ENCODE measurements at places on chromosomes 7 and 10. TPM values are rescaled to one million over a fixed set of nuclear protein-coding genes. Genes with fewer than 3 reads are reported as not detected.

GRCh38 chr7:155523168-155523675 is 23.1 kb downstream of the CNPY1 start:
- no peak for DNase-seq

- no peak for DNase-seq
Measured at GRCh38 chr7:23894892-23895569, 185.0 kb downstream of the STK31 start.

GRCh38 chr7:39280337-39280736 is 285.9 kb upstream of the YAE1 start:
- no peak for DNase-seq

GRCh38 chr7:120933475-120933874 is 17.1 kb upstream of the ING3 start:
- DNase-seq = no peak

- no peak for DNase-seq
Measured at GRCh38 chr10:70253878-70254765, 20.9 kb upstream of the PPA1 start.

DNA sequence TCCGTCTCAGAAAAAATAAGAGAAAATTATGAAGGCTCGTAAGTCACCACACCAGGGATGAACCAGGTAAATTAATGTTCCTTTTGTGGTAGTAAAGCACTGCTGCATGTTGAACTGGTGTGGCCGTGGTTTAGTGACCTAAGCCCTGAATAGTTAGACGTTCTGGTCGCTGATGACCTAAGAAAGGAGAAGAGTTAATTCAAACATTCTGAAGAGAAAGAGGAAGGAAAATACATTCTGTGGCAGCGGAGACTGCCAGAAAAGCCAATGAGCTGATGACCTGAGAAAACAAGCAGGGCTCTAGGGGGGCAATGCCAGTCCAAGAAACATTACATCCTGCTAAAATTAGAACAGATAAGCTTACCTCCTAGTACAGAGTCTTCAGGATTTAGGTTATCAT is 17.5 kb downstream of the DNAJC9 start:
- DNase-seq = no peak

- no peak for DNase-seq
Measured at GRCh38 chr10:82438277-82438676, 563.3 kb downstream of the NRG3 start.

DNA sequence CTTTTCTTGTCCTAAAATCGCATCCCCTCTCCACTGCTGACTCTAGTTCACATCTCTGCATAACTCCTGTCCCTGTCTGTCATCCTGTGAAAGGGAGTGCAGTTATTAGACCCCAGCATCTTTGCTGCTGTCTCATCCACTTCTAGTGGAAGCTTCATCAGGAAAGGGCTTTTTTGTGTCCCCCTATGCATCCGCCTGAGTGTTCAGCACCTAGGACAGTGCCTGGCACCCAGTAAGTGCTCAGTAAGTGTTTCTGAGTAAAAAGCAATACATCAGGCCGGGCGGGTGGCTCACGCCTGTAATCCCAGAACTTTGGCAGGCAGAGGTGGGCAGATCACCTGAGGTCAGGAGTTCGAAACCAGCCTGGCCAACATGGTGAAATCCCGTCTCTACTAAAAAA is 211.8 kb upstream of the FOXK1 start:
- DNase-seq = no peak

DNA sequence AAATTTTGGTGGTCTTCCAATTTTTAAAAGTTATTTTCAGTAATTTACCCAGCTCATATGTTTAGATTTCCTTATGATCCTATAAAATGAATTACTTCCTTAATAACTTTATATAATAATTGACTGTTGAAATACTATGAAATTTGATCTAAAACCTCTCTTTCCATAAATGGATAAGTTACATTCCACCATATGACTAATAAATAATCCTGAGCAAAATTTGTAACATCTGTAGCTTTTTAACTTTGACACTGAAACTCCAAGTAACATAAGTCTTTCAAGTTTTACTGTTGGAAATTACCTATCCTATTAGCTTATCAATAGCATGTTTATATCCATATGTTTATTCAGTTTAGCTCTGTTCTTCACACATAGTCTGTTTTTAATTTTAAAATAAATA is 85.3 kb downstream of the HECTD2 start:
- DNase-seq = no peak

DNA sequence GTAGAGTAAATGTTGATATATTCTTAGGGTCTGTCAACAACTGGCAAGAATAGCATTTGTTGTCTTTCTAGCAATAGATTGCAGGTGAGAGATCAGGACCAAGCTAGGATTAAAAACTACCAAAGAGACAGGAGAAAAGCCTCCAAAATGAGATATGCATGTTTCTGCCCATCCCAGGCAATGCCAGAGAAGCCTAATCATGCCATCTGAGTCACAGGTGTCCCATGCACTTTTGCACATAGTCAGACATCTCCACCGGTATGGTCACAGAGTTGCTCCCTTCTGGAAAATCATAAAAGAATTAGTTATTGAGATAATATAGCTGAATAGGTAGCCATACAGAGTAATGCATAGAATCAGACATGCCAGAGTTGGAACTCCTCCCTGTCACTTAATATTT is 50.6 kb downstream of the PDK4 start:
- DNase-seq = no peak

GRCh38 chr10:15588635-15589508 is 130.8 kb downstream of the ITGA8 start:
- DNase-seq = no peak

GRCh38 chr7:132576721-132577085 is 433 bp upstream of the PLXNA4 start:
- DNase-seq = peak; percentile 39

GRCh38 chr10:86085686-86086085 is 280.9 kb downstream of the GRID1 start:
- DNase-seq = no peak

- no peak for DNase-seq
Measured at GRCh38 chr10:129140921-129141885, 325.8 kb upstream of the MGMT start.

The ITPRID1 gene
- 1.2 TPM for total RNA-seq

The LRRD1 gene
- 1.2 TPM for total RNA-seq

The GOLGA7B gene
- 17.9 TPM for total RNA-seq

The CYP3A4 gene
- not detected for total RNA-seq

The STYXL1 gene
- total RNA-seq = 16.3 TPM

The RNF133 gene
- 0.41 TPM for total RNA-seq

The POU6F2 gene
- 3.3 TPM for total RNA-seq

The HMX3 gene
- total RNA-seq = not detected

Measured in frontal cortex (tissue), 4 donors.